ENCODE measurements at places on chromosomes 1 and 21.
A peak's percentile ranks its signal among the peaks of the same experiment; 100 is the strongest.

DNA sequence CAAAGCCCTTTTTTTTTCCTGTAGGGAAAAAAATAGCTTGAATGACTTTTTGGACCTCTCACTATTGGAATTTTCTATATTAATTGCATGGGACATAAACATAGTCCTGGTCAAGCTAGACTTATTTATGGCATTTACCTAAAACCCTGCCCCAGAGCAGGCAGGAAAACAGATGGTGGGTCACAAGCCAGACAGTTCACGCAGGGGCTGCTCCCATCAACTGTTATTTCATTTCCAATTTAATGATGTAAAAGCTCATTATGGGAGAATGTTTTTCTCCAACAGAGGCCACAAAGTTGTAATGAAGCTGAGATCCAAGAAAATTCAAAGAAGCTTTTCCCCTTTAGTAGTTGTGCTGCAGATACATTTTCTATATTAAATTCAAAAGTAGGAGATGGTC lies 99.2 kb downstream of the SGIP1 start:
- H3K4me1 ChIP-seq, result no peaks in the 10 kb centered on the region
- H3K4me3 ChIP-seq, result no peak overlapping the region
- no peak for DNase-seq
- H3K27ac ChIP-seq, result no peak overlapping the region
- H3K36me3 ChIP-seq, result no peaks in the 10 kb centered on the region
- no peaks in the 10 kb centered on the region for H3K27me3 ChIP-seq

GRCh38 chr1:45846931-45847330 lies 43.5 kb downstream of the MAST2 start:
- H3K27me3 ChIP-seq, result no peaks in the 10 kb centered on the region
- no peak overlapping the region for H3K4me3 ChIP-seq
- H3K36me3 ChIP-seq, result no peaks in the 10 kb centered on the region
- no peaks in the 10 kb centered on the region for H3K4me1 ChIP-seq

- no peak for DNase-seq
- peak overlapping the region; percentile 30 for H3K27ac ChIP-seq
- H3K4me3 ChIP-seq, result no peak overlapping the region
- H3K36me3 ChIP-seq, result no peaks in the 10 kb centered on the region
- H3K27me3 ChIP-seq, result no peaks in the 10 kb centered on the region
Measured at GRCh38 chr1:214514032-214514818, 37.2 kb downstream of the PTPN14 start.

DNA sequence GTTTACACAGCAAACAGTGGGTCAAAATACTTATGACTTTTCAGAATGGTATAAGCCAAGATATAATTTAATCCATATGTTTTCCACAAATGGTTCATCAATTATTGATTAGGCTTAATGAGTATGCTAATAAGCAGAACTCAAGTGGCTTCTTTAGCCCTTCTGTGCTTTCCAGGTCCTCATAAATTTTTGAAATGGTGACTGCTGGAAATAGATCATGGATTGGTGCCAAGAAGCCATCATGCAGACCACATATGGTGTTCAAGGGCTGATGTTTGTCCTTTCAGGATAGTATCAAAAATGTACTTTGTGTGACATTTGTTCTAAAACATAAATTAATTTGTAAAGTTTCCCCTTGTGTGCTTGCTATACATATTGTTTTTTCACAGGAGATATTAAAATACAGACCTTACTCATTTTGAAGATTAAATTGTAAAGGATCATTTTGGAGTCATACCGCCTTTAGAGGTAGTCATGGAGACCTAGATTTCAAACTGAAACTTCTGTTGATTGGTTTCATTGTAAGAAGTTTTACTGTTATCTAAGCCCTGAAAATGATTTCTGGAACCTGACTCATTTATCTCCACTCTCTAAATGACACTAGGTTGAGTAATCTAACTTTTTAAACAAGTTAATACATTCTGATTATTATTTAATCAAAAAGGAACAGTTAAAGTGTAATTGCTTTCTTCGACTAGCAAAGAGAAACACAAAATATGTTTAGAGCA lies 507.9 kb downstream of the PLA2G4A start:
- no peak overlapping the region for H3K4me3 ChIP-seq
- H3K4me1 ChIP-seq, result no peaks in the 10 kb centered on the region
- no peaks in the 10 kb centered on the region for H3K36me3 ChIP-seq
- no peaks in the 10 kb centered on the region for H3K27me3 ChIP-seq

- H3K36me3 ChIP-seq, result peaks cover 20% of the 10 kb centered on the region
- peak; percentile 79 for DNase-seq
- peak within 1 kb of the TSS; percentile 97 for H3K4me3 ChIP-seq
- peaks cover 44% of the 10 kb centered on the region for H3K4me1 ChIP-seq
- H3K27ac ChIP-seq, result peak within 1 kb of the TSS; percentile 77
Measured at GRCh38 chr1:9292361-9293240, at the start of gene SPSB1. Gene SPSB1, plus strand, starts transcription at chr1:9292894. Its CDS starts 62,998 bp downstream, at chr1:9355892.

- no peak overlapping the region for H3K27ac ChIP-seq
- no peak overlapping the region for H3K4me3 ChIP-seq
- H3K27me3 ChIP-seq, result no peaks in the 10 kb centered on the region
- H3K36me3 ChIP-seq, result no peaks in the 10 kb centered on the region
Measured at GRCh38 chr1:247411621-247412327, 4.2 kb upstream of the NLRP3 start.

GRCh38 chr1:116934586-116935207 lies 25.0 kb downstream of the PTGFRN start:
- H3K27me3 ChIP-seq, result no peaks in the 10 kb centered on the region
- H3K36me3 ChIP-seq, result peaks cover 4% of the 10 kb centered on the region
- H3K4me3 ChIP-seq, result no peak overlapping the region
- H3K27ac ChIP-seq, result no peak overlapping the region
- peaks cover under 1% of the 10 kb centered on the region for H3K4me1 ChIP-seq

- H3K4me3 ChIP-seq, result no peak overlapping the region
- no peaks in the 10 kb centered on the region for H3K4me1 ChIP-seq
- peak; percentile 5 for DNase-seq
- H3K36me3 ChIP-seq, result no peaks in the 10 kb centered on the region
- H3K27ac ChIP-seq, result no peak overlapping the region
Measured at GRCh38 chr1:116261227-116261626, 111.8 kb upstream of the ATP1A1 start.

- DNase-seq, result no peak
- no peaks in the 10 kb centered on the region for H3K36me3 ChIP-seq
- peaks cover 3% of the 10 kb centered on the region for H3K4me1 ChIP-seq
- no peak overlapping the region for H3K27ac ChIP-seq
Measured at GRCh38 chr1:156844638-156845037, 14.3 kb downstream of the INSRR start.

DNA sequence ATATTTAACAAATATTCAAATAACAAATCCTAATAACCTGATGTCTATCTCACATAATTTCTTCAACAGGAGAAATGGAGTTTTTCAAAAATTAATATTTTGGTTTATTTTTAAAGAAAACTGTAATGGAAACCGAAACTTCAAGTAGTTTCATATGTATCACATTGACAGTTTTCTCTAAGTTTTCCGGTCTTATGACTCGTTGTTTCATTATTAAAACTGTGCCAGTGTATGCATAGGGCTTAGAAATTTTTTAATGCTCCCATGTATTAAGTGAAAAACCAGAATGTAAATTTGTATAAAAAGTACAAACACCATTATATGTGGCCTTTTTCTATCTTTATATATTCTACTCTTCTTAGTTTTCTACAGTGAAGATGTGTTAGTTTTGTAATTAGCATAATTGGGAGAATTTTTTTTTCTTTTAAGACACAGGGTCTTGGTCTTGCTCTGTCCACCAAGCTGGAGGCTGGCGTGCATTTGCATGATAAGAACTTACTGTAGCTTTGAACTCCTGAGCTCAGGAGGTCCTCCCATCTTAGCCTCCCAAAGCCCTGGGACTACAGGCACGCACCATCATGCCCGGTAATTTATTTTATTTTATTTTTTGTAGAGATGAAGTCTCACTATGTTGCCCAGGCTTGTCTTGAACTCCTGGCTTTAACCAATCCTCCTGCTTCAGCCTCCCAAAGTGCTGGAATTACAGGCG lies 43.9 kb upstream of the SAMSN1 start:
- H3K27ac ChIP-seq, result no peak overlapping the region
- no peak overlapping the region for H3K4me3 ChIP-seq
- no peaks in the 10 kb centered on the region for H3K36me3 ChIP-seq

GRCh38 chr1:244256086-244256676 lies 195.5 kb downstream of the ADSS2 start:
- H3K4me3 ChIP-seq, result no peak overlapping the region
- no peak overlapping the region for H3K27ac ChIP-seq
- no peaks in the 10 kb centered on the region for H3K4me1 ChIP-seq
- H3K27me3 ChIP-seq, result no peaks in the 10 kb centered on the region

DNA sequence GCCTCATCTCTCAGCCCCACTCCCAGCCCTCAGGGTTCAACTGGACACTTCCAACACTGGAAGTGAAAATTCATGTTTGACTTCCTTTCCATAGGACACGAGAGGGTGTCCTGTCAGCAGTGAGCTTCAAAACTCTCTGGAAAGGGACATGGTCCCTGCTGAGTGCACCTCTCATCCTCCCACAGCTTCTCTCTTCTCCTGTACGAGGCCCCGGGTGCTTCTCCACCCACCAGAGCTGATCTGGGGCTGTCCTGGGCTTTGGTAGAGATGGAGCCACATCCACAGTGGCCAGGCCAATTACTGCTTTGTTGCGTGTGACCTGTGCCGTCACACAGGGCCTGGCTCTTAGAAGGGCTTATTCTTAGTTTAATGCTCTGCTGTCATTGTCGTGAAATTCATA lies 182.3 kb downstream of the RRAGC start:
- H3K27ac ChIP-seq, result no peak overlapping the region
- no peaks in the 10 kb centered on the region for H3K36me3 ChIP-seq
- no peak overlapping the region for H3K4me3 ChIP-seq
- H3K4me1 ChIP-seq, result no peaks in the 10 kb centered on the region

DNA sequence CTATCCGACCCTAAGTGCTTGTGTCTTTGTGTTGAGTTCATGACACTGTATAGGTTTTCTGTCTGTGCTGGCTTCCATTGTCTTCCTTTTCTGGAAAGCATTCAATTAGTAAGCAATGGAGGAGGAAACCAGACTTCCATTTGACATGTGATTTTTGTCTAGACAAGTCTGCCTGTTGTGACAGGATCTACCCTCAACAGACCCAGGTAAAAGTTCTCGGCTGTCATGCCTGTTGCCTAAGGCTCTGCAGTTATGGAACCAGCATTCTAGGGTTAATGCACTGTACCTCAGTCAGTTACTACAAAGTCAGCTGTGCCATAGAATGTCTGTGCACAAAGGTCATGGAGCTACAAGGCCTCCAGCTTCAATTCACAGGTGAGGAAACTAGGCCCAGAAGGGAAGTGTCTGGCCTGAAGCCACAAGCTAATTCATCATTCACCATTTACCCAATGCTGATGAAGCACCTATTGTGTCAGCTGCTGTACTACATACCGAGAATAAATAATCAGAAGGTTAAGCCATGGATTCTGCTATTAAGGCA lies 72.3 kb downstream of the PLPP3 start:
- H3K4me1 ChIP-seq, result peaks cover 45% of the 10 kb centered on the region
- H3K4me3 ChIP-seq, result no peak overlapping the region
- peak overlapping the region; percentile 90 for H3K27ac ChIP-seq
- H3K36me3 ChIP-seq, result peaks cover 79% of the 10 kb centered on the region
- peak; percentile 30 for DNase-seq

DNA sequence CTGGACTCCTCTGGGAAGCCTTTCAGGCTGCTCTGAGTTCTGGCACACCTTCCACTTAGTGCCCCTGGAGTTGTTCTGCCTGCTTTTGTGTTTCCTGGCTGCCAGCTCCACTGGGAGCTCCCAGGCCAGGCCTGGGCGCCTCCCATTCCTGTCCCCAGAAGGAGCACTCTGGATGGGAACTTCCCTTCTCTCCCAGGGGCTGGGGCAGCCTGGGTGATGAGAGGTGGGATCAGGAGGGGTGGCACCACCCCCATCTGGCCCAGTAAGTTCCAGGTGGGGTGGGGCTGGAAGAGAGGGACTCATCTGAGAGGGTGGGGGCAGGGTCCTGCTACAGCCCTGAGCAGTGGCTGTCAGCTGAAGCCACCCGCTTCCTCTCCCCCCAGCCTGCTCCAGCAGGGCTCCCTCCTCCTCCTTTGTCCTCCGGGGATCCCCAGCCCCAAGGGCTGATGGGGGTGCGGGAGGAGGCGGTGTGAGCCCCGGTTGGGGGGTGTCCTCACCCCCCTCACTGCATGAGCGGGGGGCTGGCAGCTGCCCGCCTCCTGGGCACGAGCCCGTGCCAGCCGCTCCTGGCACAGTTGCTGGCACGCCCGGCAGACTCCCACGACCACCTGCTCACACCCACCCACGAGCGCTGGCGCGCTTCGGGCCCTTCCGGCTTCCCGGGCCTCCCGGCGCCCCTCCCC lies 4.7 kb downstream of the FOXO6 start:
- DNase-seq, result no peak
- H3K4me3 ChIP-seq, result peak overlapping the region; percentile 29
- H3K4me1 ChIP-seq, result peaks cover 43% of the 10 kb centered on the region
- no peak overlapping the region for H3K27ac ChIP-seq
- peaks cover 3% of the 10 kb centered on the region for H3K36me3 ChIP-seq
- H3K27me3 ChIP-seq, result peaks cover 16% of the 10 kb centered on the region

Data from trophoblast cell (in vitro differentiated cells and primary cell).